ENCODE measurements at places on chromosomes 1 and 21.

DNA sequence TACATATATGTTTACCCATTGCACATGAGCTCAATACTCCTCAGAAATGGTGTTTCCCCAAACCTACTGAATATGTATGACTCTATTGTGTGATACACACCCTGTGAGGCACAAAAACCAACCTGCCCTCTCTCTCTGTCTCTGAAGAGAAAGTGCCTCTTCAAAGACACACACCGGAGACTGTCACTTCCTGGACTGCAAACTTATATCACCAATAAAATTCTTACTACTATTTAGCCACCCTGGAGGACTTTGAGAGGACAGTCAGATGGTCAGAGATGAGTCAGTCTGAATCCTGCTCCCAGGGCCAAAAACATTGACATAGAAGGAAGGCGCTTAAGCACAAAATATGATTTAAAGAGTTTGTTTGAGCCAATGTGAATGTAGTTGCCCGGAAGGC, 110.4 kb downstream of the PPIAL4G start:
- DNase-seq, result no peak

DNA sequence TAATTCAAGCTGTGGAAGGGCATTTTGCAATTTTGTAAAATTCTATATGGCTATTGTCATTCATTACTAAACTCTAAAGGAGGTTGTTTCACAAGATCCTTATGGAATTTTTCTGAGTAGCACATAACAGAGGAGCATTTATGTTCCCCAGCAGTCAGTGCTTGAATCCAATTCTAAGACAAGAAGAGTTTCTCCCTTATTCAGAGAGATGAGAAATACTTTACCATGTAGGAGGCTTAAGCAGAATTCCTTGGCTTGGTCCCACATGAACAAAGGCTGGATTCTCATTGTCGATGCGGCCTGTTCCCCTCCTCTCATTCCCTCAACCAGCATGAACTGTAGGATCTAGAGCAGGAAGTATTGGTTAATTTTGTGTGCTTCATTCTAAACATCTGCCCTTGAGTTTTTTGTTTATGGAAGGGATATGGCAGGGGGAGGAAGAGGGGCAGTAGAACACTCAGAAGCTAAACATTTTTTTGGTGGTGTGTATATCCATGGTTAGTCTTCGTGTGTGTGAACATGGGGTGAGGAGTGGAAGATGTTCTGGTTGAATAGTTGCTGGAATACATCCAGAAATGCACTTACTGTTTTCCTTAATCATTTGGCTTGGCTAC, 74.3 kb downstream of the LAMC1 start:
- DNase-seq, result no peak

DNA sequence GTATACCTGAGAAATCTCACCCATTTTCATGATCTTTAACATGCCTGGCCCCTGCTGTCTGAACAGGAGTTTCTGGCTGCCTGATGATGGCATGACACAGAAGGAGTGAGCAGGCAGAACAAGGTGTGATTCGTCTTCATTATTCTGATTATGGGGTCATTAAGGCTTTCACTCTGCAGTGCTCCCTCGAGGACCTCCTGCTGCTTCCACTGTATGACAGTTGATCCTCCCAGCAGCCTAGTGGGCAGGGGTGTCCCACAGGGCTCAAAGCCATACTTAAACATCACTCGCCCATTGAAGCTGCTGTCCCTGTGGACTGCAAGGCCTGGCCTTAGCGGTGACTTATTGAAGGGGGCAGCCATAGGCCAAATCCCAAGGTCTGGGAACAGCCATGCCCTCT, 12.7 kb upstream of the PARS2 start:
- no peak for DNase-seq

- no peak for DNase-seq
Measured at GRCh38 chr1:230878591-230878990, 10.3 kb upstream of the C1orf198 start.

DNA sequence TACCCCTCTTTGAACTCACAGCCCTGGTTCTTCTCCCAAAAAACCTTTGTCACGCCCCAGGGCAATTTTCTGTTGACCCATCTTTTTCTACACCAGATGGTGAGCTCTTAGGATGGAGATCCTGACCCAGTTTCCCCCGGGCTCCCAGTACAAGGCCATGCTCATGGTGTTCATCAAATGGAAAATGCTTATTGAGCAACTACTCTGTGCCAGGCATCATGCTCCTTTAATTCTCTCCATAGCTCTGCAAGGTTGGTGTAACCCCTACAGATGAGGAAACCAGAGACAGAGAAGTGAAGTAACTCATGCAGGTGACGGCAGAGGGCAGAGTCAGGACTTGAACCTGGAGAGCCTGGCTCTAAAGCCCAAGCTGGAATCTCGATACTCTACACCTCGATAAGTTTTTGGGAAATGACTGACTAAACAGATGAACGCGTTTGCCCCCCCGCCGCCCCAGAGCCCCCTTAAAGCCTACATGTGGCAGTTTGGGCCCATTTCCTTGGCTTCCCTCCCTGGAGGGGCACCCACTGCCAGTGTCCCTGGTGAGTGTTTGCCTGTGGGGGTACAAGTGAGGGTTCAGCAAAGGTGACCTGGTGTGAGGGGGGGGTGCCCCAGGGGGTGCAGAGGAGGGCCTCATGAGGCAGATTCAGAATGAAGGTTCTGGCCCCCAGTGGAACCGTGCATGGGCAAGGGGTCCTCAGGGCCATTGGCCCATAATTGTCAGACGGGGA, 30.2 kb upstream of the RUNX3 start:
- DNase-seq, result no peak

GRCh38 chr1:35511305-35511704, 45.9 kb downstream of the KIAA0319L start:
- DNase-seq, result no peak

DNA sequence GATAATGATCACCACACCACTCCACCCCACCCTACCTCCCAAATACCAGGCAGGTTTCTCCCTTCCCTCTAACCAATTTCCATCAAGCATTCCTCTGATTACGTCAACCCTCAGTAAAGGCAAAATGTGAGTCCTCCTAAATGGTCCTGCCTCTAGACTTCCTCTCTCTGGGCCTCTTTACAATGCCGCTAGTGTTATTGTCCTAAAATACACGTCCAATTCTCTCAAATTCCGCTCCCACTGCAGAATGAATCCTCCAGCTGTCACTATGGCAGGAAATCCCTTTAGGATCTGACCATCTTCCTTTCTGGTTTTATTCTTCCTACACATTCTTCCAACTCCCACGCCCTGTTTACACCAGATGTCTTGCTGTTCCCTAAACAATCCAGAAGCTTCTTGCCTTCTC, 68.7 kb downstream of the DEGS1 start:
- no peak for DNase-seq

- DNase-seq, result no peak
Measured at GRCh38 chr21:28358170-28358569, 634.5 kb downstream of the LTN1 start.

GRCh38 chr21:35323947-35324346, 274.8 kb upstream of the RUNX1 start:
- no peak for DNase-seq

GRCh38 chr21:41906770-41907169, 27.6 kb upstream of the PRDM15 start:
- no peak for DNase-seq

DNA sequence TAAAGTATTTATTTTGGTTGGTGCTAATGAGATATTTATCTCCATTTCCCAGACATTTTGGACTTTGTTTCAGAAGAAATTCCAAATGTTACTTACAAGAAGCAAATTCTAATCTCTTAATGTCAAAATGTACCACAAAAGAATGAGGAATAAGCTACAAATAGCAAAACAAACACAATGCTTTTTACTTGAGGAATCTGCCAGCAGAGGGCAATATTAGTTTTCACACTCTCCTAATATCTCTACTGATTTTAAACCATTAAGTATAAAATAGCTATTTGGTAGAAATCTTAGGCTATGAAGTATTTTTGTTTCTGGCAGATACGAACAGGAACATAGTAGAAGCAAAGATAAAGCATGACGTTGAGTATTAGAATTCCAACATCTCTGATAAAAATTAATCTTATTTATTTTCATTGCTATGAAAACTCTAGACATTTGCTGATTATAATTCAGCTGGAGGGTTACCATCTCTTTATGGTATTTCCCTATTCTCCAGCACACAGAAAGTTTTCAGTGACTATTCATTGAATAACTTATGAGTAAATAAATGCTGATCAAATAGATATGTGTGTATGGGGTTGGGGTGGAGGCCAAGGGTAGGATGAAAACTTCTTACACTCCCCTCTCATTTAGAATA, 13.4 kb upstream of the HMCN1 start:
- DNase-seq, result no peak

GRCh38 chr21:42107881-42108553, 36.9 kb downstream of the UMODL1 start:
- DNase-seq, result no peak

GRCh38 chr1:240804475-240804874, 192.5 kb upstream of the GREM2 start:
- no peak for DNase-seq

DNA sequence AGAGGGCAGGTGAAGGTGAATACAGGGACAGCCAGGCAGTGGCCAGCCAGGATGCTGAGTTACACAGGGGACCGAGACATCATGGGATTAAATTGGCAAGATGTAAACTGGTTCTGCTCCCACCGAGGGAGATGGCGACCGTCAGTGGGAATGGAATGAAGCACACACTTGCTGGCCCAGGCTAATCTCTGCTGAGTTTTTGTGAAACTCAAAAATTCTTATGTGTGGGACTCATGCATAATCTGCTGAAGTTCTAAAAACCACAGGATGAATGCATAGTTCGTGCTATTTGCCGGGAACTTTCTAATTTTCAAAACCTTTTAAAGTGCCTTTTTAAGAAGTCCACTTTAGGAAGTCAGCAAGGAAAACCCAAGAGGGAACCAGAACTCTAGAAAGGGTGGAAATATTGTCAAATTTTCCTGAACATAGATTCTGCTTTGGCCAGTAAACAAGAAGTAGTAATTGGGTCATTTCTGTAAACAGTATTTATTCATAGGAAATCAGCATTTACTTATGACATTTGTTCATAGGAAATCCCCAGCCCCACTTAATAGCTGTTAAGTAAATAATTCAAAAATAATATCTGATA, 85.4 kb upstream of the ROR1 start:
- no peak for DNase-seq

DNA sequence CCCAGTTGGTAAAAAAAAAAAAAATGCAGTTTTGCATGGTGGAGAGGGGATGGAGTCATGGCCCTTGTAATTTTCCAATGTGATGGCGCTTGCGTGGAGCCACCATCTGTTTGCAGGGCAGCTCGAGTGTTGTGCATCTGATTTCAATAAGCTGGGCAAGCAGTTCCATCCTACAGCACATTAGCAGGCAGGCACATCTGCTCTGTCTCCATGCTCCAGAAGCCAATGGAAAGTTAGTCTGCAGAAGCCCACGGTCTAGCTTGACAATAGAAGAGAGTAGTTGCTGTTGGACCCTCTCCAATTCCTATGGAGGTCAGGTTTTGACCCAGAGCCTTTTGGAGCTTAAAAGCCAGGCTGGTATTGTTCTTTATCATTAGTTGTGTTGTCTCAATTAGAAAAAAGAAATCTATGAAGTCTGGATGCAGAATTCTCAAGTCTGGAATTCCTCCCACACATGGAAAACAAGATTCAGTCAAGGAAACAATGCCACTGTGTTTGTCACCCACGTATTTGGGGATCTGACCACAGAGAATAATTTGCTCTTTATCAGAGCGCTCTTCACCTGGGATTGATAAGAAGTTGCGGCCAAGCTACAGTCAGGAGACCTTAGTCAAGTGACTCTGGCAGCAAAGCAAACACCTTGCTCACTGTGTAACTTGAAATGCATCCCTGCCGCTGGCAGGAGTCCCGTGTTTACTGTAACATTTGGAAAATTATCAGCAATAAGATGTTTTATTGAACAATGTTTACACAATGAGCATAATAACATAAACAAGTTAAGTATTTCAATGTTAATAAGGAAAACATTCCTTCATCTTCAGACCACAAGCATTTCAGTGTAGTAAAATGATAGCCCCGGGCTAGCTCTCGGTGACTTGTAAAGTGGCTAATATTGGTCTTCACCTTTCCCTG, 20.7 kb downstream of the NGF start:
- no peak for DNase-seq

DNA sequence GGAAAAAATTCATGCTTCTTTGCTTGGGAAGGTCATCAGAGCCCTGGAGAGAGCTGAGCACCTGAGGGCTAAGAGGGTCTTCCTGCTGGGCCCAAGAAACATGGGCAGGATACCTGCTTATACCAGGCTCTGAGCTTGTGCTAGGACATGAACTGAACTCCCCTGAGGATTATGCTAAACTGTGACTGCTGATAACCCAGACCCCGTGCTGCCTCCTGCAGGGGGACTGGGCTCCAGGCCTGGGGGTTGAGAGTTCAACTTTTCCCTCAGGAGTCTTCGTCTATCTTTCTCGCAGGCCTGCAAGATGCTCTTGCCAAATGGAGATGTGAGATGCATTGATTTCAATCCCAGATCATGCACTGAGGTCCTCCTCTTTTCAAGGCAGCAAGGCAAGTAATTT, 368.5 kb downstream of the HHAT start:
- DNase-seq, result no peak

- no peak for DNase-seq
Measured at GRCh38 chr1:246597340-246597739, 31.1 kb downstream of the CNST start.

DNA sequence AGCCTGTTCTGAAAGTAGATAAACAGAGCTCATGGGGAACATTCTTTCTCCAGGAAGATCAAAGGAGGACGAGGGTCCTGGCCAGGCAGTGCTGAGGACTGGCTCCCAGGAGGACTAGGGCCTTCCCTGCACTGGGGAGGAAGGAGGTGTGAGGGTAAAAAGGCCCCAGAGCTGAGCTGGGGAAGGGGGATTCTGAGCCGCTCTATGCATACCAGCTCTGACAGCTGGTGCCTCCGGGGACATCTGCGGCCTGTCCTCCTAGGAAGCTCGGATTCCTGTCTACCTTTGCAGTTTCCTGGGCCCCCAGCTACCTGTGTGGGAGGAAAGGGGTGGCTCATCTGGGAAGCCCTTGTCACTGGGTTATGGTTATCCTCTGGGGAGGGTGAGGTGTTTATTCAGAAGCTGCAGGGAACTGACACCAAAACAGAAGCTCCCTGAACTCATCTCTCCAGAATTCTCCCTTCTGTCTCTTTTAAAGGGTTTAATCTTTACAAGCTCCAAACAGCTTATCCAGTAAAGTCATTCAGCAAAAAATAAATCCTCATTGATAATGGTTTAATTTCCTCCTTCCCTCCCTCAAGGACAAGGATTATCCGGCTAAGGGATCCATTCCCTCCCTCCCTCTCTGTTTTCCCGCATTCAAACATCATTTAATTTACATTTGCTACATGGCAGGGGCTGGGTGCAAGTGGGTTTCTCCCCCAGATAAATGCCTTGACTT, 31.0 kb downstream of the NENF start:
- no peak for DNase-seq

DNA sequence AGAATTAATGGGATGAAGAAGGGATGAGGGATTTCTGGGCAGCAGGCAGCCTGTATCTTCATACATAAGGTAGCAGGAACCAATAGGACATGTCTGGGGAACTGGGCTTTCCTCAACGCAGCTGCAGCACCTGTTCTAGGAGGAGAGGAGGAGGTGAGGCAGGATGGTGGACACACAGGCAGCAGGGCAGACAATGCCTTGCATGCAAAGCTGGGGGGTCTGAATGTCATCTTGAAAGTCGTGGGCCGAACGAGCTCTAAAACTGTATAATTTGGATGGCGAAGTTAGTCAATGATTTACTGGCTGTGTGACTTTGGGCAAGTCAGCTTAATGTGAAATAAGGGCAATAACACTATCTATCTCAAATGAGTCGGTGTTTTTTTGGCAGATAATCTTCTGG, 124.4 kb downstream of the BEND5 start:
- DNase-seq, result no peak
